Anterior cingulate cortex (tissue), 58 donors: ENCODE measurements at places on chromosomes 1 and 21.

DNA sequence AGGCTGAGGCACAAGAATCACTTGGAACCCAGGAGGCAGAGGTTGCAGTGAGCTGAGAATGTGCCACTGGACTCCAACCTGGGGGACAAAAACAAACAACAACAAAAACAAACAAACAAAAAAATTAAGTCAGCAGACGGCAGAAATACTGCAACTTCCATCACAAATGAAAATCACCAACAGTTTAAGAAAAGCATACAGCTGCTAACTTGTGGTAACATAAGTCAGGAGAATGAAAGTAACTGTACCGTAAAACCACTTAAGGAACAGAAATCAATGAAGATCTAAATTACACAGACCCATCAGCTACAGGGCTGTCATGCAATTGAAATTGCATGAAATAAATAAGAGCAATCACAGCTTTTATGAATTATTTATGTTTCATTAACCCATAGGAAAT lies 25.0 kb downstream of the MCOLN2 start:
- no peak for DNase-seq

DNA sequence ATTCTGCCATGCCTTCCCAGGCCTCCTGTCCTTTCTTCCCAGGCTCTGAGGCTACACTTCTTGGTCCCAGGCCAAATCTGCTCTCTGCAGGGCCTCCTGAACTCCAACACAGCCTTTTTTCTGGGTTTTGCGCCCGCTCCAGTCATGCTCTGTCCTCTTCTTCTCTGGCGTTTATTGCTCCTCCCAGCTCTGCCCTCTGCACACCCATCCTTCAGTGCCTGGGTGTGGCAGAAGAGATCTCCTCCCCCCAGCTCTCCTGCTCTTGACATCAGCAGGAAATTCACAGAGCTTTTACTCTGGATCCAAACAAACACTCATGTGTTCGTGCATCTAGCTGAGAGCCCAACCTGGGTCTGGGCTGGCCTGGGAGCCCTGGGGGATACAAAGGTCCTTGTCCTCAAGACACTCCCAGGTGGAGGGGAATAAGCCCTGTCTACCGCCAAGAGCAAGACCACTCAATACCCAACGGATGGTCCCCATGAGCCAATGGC lies 22.9 kb upstream of the EPS8L3 start:
- DNase-seq: no peak

DNA sequence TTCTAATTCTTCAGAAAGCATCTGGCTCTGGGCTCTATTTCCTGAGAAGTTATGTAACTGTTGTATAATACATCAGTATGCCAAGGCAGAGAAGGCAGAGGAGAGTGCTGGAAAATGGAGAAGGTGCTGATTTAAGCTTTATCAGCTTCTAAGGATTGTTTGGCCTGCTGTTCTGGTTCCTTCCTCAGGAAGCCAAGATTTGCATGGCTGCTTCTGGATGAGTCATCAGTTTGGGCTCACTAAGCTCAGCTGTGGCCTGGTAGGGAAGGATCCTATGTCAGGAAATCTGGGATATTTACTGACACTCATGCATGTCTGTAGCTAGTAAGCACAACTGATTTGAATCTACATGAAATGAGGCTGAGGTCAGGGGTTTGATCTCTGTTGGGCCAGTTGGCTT lies 73.2 kb upstream of the ADGRL4 start:
- DNase-seq: no peak

GRCh38 chr1:157278383-157279137 lies 140.4 kb upstream of the ETV3 start:
- DNase-seq: no peak

DNA sequence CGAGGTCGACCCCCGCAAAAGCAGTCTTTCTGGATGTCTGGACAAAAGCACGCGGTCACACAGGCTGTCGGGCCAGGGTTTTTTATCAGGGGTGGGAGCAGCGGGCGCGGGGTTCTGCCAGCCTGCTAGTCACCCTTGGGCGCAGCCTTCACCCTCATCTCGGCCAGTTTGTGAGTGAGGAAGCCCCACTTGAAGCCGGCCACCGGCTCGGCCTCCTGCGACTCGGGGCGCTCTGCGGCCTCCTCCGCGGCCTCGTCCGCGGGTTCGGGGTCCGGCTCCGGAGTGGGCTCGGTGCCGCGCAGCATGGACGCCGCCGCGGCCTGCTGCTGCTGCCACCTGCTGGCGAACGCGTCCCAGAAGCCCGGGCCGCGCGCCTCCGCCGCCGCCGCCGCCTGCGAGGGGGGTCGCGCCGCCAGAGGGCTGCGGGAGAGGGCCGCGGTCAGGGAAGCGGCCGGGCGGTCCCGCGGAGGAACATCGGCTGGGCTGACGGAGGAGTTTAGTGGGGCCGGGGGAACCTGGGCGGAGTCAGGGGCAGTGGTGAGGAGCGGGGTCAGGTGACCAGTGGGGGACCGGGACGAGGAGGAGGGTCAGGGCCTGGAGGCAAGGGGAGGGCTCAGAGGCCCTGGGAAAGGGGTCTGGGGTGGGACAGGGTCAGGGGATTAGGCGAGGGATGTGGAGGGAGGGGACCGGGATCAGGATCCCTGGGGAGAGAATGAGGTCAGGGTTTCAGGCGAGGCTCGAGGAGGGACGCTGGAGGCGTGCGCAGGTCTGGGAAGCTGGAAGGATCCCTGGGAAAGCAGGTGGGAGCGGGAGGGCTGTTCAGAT lies 4.5 kb downstream of the C1orf232 start:
- DNase-seq: no peak

GRCh38 chr1:77845951-77846350 lies 42.5 kb upstream of the NEXN start:
- DNase-seq: no peak

DNA sequence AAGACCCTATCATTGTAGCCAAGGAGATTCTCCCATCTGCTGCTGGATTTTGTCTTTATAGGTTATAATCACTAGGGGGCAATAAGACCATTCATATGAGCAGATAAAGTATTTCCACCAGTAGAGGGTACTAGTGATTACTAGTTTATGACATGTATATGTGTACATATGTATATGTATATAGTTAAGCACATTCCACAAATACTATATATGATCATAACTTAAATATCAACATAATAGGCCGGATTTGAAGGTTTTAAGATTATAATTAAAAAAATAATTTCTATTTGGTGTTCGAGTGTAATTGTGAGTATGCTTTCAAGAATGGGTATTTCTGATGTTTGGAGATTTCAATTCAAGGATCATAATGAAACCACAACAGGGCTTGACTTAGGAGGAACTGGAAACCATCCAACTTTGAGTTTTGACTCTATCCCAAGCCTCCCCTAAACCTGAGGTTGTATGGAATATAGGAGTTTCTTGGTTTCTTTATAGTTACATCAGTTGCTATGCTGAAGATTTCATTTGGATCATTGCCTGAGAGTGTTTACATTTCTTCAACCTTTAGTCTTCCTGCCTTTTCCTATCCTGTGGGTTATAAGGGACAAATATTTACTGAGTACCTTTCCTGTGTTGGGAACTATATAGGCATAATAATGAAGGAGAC lies 16.9 kb downstream of the TCEANC2 start:
- no peak for DNase-seq

DNA sequence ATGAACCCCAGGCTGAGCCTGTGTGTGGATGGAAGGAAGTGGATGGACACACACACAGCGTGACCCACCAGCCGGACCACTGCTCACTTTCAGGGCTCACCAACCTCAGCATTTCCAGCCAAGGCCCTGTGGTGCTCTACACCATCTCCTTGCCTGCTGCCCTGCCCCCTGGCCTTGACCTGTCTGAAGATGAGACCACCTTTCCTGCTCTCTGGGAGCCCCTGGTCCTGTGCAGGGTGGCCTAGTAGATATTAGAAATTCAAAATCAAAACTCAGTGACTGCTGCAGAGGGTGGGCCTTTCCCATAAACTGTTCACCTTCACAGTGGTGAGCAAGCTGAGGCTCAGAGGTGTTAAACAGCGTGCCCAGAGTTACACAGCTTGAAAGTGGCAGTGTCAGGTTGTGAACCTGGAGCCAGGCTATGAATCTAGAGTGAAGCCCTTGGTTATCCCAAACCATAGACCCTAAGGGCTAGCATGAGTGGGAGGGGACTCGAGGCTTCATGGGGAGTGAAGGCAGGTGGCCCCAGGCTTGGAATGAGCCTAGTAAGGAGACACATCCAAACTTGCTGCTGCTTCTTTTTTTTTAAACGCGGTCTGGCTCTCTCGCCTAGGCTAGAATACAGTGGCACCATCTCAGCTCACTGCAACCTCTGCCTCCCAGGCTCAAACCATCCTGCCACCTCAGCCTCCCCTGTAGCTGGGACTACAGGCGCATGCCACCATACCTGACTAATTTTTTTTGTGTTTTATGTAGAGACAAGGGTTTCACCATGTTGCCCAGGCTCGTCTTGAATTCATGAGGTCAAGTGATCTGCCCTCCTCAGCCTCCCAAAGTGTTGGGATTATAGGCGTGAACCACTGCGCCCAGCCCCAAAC lies 41.5 kb downstream of the MAN1C1 start:
- DNase-seq: no peak

DNA sequence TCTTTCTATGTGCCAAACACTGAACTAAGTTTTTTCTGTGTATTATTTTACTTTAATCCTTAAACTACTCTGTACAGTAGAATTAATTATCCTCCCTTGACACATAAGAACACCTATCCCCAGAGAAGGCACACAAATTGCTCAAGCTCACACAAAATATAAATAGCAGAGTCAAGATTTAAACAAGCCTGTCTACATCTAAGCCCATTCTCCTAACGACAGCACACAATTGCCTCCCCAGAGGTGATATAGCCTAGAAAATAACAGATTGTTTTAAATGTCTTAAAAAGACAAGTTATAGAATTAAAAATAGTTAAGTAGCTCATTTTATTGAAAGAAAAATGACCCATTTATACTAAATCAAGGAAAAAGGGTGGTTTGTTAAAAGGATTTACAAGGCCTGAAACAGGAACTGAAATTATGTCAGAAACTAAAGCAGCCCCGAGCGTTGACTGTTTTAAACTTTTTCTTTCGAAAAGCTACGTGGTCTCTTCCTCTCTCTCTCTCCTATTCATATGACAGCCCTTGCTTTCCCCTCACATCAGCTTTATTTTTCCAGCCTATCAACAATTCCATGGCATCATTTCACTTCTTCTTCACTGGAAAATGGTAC lies 30.5 kb downstream of the TNFSF18 start:
- no peak for DNase-seq

- DNase-seq: no peak
Observed at GRCh38 chr1:201418461-201418860, 3.1 kb downstream of the TNNI1 start.

DNA sequence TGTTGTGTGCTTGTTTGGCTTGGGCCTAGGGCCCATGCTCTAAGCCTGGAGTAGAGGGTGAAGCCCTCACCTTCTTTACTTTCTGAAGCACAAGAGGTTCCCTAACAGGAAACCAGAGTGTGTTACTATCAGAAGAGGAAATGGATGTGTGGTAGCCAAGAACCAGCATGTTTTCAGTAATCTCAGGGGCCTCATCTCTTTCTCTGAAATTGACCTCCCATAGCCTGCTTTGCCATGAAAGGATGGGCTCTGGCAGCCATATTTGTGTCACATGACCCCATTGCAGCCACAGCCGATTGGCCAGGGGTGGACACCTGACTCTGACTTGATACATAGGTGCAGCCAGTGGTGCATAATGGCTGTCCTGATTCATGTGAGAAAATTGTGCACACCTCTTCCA lies 18.6 kb downstream of the A3GALT2 start:
- no peak for DNase-seq

DNA sequence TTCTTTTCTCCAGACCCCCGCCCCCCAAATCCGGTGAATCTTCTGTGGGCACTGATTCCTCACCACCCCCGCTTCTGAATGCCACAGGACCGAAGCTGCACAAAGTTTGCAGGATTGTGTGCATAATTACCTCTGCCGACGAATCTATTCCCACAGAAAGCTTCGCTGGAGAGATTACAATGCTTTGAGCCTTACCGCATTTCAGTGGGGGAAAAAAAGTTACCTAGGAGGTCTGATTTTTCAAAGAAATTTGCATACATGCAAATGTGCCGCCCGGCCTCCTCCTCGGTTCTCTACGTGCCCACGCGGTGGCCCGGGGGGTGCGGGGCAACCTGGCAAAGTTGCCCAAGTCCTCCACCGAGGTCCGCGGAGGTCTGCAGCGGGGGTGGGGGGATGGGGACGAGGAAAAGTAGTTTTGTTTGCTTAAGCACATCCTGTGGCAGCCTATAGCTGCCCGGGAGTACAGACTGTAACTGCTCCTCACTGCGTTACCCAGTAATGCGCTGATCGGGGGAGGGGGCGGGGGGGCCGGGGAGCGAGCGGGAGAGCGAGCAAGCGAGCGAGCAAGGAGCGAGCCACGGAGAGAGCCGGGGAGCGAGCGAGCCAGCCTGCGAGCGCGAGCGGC lies 563 bp upstream of the NFIA start:
- DNase-seq: peak; percentile 66

DNA sequence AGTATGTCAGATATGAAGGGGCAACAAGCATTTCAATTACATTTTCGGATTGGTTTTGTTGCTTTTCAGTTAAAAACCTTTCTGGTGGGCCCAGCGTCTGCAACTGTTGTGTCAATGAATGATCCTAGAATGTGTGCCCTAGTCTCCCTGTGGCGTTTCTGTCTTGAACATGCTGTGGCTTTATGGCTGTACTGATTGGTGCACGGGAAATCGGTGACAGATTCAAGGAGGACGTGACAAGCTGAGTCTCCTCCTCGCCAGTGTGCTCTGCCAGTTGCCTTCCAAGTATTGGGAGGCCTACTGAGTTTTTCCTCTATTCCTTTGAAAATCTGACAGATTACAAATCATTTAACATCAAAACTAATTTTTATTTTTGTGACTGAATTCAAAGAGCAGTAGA lies 127.6 kb downstream of the ZP4 start:
- no peak for DNase-seq

- no peak for DNase-seq
Observed at GRCh38 chr1:234639961-234640360, 30.0 kb upstream of the IRF2BP2 start.

DNA sequence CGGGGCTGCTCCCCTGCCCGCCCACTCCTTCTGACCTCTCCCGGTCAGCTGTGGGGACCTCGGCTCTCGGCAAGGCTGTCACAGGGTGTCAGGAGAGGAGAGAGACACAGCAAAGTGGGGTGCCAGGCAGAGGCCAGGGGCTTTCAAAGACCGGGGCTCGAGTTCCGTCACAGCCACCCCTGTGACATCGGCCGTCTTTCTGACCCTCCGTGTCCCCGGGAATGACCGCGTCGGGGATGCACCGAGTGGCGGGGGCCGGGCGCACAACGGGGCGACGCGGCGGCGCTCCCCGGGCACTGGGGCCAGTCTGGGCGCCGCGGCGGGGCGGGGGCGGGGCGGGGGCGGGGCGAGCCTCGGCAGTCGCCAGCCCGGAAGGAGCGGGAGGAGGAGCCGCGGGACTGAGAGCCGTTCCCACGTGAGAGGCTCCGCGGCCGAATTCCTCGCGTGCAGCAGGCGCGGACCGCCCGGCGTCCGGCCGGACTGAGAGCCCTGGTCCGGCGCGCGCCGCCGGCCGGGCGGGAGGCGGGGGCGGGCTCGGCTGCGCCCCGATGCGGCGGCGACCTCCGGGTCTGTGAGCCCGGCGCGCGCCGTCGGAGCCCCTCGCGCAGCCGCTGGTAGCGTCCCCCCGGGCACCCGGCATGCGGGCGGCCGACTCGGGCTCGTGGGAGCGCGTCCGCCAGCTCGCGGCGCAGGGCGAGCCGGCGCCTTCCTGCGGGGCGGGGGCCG lies 229.7 kb upstream of the TMEM51 start:
- DNase-seq: peak; percentile 50
